ENCODE measurements at places on chromosomes 6 and 20. TPM values are rescaled to one million over a fixed set of nuclear protein-coding genes. Genes with fewer than 3 reads are reported as not detected.

Gene CDH4
- total RNA-seq = not detected

- no peak overlapping the region for H3K27ac ChIP-seq
- no peak for DNase-seq
- H3K27me3 ChIP-seq = no peaks in the 10 kb centered on the region
- H3K4me1 ChIP-seq = peaks cover 10% of the 10 kb centered on the region
- H3K4me3 ChIP-seq = no peak overlapping the region
- H3K36me3 ChIP-seq = no peaks in the 10 kb centered on the region
These were observed 24.2 kb upstream of the SNX9 start for GRCh38 chr6:157798851-157799250.

GRCh38 chr6:72863131-72863530 is 241.3 kb downstream of the KCNQ5 start:
- DNase-seq = no peak
- H3K4me1 ChIP-seq = no peaks in the 10 kb centered on the region
- no peak overlapping the region for H3K27ac ChIP-seq
- no peak overlapping the region for H3K4me3 ChIP-seq
- no peaks in the 10 kb centered on the region for H3K27me3 ChIP-seq
- H3K36me3 ChIP-seq = no peaks in the 10 kb centered on the region

- no peak for DNase-seq
- peaks cover 26% of the 10 kb centered on the region for H3K4me1 ChIP-seq
- no peaks in the 10 kb centered on the region for H3K27me3 ChIP-seq
- H3K36me3 ChIP-seq = no peaks in the 10 kb centered on the region
- no peak overlapping the region for H3K4me3 ChIP-seq
- H3K27ac ChIP-seq = no peak overlapping the region
These were observed 535 bp downstream of the CCN5 start for GRCh38 chr20:44715499-44716308.

- H3K27ac ChIP-seq = no peak overlapping the region
- DNase-seq = no peak
- H3K27me3 ChIP-seq = no peaks in the 10 kb centered on the region
These were observed 33.0 kb downstream of the METTL24 start for GRCh38 chr6:110325197-110325596.

- DNase-seq = no peak
- peaks cover 17% of the 10 kb centered on the region for H3K4me1 ChIP-seq
- H3K4me3 ChIP-seq = no peak overlapping the region
- H3K27me3 ChIP-seq = no peaks in the 10 kb centered on the region
- no peak overlapping the region for H3K27ac ChIP-seq
- H3K36me3 ChIP-seq = no peaks in the 10 kb centered on the region
These were observed 263.4 kb downstream of the BMP7 start for GRCh38 chr20:57003012-57003411.

Gene RIN2
- total RNA-seq = 39.0 TPM

GRCh38 chr6:7238526-7238899 is 74.5 kb downstream of the SSR1 start:
- H3K27me3 ChIP-seq = no peaks in the 10 kb centered on the region
- peaks cover 62% of the 10 kb centered on the region for H3K4me1 ChIP-seq
- no peak overlapping the region for H3K27ac ChIP-seq
- no peak overlapping the region for H3K4me3 ChIP-seq

Gene KLC4
- total RNA-seq = 46.7 TPM

DNA sequence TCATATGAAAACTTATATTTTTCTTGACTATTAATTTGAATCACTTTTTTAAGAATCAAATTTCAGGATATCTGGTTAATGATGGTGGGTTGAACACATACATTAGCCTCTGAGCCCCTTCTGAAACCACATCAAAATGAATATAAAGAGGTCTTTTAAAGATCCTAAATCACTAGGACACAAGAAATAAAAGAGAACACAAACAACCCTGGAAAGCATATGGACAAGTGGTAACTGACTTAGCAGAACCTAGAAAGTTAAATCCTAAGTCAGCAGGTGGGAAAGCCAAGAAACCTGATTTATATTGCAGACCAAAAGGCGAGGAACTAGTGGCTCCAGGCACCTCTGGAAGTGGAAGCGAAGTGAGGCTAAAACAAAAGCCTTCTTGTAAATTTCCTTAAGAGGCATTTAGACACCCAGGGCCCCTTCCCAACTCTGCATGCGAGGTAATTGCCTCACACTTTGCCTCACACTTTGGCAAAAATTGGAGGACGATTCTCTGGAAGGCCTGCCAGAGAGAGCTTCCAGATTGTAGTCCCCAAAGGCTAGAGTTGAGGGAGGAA is 293.9 kb downstream of the KHDC1L start:
- no peaks in the 10 kb centered on the region for H3K27me3 ChIP-seq
- H3K27ac ChIP-seq = no peak overlapping the region
- H3K4me1 ChIP-seq = no peaks in the 10 kb centered on the region
- no peak for DNase-seq
- H3K4me3 ChIP-seq = no peak overlapping the region

- no peaks in the 10 kb centered on the region for H3K27me3 ChIP-seq
- DNase-seq = no peak
- no peaks in the 10 kb centered on the region for H3K36me3 ChIP-seq
These were observed 87.4 kb downstream of the CD24 start for GRCh38 chr6:106886922-106887797.

Gene SLC4A11
- 46.1 TPM for total RNA-seq

DNA sequence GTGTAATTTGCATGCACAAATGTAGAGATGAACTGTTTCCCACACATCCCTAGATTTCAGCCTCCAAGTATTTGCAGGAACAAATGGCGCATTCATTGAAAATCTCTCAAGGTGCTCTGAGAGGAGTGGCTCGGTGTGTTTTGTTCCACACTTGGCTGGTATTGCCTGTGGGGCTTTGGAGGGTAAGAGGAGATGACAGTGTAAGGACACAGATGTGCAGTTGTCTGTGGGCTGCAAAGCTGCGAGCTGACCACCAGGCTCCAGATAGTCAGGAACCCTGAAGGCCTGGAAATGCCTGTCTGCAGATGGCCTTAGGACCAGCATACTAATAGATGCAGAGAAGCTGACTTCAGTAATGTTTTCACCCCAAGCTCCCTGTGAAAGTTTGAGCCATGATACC is 57.7 kb upstream of the PBOV1 start:
- no peak overlapping the region for H3K27ac ChIP-seq
- DNase-seq = no peak
- H3K36me3 ChIP-seq = 0 out of 2 replicates have a peak, but pooled peaks cover 12% of the 10 kb centered on the region
- H3K4me1 ChIP-seq = no peaks in the 10 kb centered on the region

Gene CST5
- 0.93 TPM for total RNA-seq

Gene VGLL2
- not detected for total RNA-seq

GRCh38 chr20:2751878-2752566 is 48.4 kb downstream of the CPXM1 start:
- H3K36me3 ChIP-seq = no peaks in the 10 kb centered on the region
- DNase-seq = peak; percentile 29
- H3K4me1 ChIP-seq = peaks cover 7% of the 10 kb centered on the region
- H3K27me3 ChIP-seq = peaks cover 43% of the 10 kb centered on the region

GRCh38 chr6:46129291-46129628 is 529 bp upstream of the ENPP4 start:
- H3K36me3 ChIP-seq = no peaks in the 10 kb centered on the region
- DNase-seq = no peak
- peak overlapping the region; percentile 61 for H3K4me3 ChIP-seq
- peaks cover 7% of the 10 kb centered on the region for H3K4me1 ChIP-seq
- H3K27me3 ChIP-seq = no peaks in the 10 kb centered on the region
- H3K27ac ChIP-seq = no peak overlapping the region

Gene EBF4
- 5.1 TPM for total RNA-seq

GRCh38 chr6:31473780-31474761 is 23.9 kb upstream of the MICB start:
- peak; percentile 39 for DNase-seq
- H3K4me1 ChIP-seq = peaks cover 14% of the 10 kb centered on the region

DNA sequence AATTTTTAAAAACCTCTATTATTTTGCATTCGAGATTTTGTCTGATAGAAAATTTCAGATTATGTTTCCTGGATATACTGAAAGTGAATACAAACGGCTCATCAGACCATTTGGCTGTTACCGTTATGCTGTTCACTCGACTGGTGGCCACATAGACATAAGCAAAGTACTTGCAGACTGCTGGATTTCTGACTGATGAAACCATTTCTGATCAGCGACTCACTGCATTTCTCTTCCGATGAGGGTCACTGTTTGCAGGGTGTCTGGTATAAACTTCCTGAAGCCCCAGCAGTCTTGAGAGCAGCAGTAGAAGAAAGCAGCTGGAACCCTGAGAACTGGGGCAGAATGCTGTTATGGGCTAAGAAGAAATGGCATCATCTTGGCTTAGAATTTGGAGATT is 17.7 kb downstream of the SNX9 start:
- no peaks in the 10 kb centered on the region for H3K27me3 ChIP-seq
- DNase-seq = no peak
- no peaks in the 10 kb centered on the region for H3K36me3 ChIP-seq

- H3K27ac ChIP-seq = no peak overlapping the region
- H3K36me3 ChIP-seq = no peaks in the 10 kb centered on the region
- no peaks in the 10 kb centered on the region for H3K4me1 ChIP-seq
- no peak for DNase-seq
- H3K27me3 ChIP-seq = no peaks in the 10 kb centered on the region
These were observed 53.2 kb downstream of the PDE7B start for GRCh38 chr6:135904666-135905065.

Gene PI3
- 4.6 TPM for total RNA-seq

Gene TNNC2
- total RNA-seq = 1.3 TPM

- H3K27me3 ChIP-seq = no peaks in the 10 kb centered on the region
- H3K4me3 ChIP-seq = no peak overlapping the region
- no peak for DNase-seq
- no peak overlapping the region for H3K27ac ChIP-seq
These were observed 74.6 kb downstream of the ISM1 start for GRCh38 chr20:13295637-13296036.

DNA sequence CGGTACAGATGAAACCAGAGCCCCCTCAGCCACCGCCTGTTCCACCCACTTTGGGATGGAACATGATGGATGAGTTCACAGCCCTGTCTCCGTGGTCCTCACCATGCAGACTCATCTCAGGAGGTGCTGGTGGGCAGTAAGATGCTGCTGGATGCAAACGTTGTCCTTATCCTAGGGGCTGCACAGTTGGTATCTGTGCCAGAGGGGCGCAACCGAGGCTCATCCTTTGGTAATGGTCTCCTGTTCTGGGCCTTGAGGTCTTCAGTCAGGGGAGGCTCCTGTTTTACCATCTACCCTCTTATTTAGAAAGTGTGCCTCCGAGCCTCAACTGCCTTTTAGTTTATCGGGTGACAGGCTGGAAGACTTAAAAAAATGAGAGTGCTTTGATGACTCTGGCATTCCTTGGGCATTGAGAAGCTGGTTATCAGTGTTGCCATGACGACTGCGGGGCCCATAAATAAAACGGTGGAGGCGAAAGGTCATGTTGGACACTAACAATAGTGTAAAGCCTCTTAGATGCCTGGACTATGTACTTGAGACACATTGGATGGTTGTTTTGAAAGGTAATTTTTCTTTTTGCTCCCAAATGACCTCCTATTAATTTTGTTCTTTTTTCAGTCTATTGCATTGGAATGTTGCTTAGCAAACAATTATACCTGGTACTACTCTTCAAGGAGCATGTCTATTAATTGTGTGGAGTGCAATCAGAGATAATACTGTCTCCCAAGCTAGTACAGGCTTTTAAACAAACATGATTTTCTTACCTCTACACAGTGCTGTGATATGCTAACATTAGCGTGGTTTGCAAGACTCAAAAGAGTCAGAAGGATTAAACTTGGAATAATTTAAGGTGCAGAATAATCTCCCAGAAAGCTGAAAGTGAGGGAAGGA is 74.2 kb upstream of the DSP start:
- no peak overlapping the region for H3K4me3 ChIP-seq
- no peaks in the 10 kb centered on the region for H3K27me3 ChIP-seq
- DNase-seq = no peak
- H3K27ac ChIP-seq = no peak overlapping the region
- no peaks in the 10 kb centered on the region for H3K36me3 ChIP-seq
- peaks cover 12% of the 10 kb centered on the region for H3K4me1 ChIP-seq

- no peak for DNase-seq
- H3K4me3 ChIP-seq = no peak overlapping the region
- H3K27ac ChIP-seq = no peak overlapping the region
- H3K36me3 ChIP-seq = no peaks in the 10 kb centered on the region
- H3K4me1 ChIP-seq = no peaks in the 10 kb centered on the region
These were observed 72.3 kb downstream of the LINC00237 start for GRCh38 chr20:21033817-21034216.

DNA sequence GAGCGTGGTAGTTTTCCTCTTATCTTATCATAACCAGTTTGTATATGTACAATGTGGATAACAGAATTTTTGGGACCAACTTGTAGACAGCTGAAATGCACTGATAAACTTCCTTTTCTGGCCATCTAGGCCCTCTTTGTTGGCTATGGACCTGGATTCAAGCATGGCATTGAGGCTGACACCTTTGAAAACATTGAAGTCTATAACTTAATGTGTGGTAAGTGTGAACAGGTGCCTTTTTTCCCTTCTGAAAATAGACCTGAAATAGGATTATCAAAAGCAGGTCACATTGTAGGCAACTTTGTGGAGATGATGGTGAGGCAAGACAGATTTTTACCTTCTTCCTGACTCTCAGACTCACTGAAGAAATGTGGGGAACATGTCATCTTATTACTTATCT is 67.8 kb downstream of the ENPP1 start:
- H3K27ac ChIP-seq = no peak overlapping the region
- no peak overlapping the region for H3K4me3 ChIP-seq
- H3K36me3 ChIP-seq = no peaks in the 10 kb centered on the region
- DNase-seq = no peak
- H3K4me1 ChIP-seq = no peaks in the 10 kb centered on the region
- H3K27me3 ChIP-seq = no peaks in the 10 kb centered on the region

DNA sequence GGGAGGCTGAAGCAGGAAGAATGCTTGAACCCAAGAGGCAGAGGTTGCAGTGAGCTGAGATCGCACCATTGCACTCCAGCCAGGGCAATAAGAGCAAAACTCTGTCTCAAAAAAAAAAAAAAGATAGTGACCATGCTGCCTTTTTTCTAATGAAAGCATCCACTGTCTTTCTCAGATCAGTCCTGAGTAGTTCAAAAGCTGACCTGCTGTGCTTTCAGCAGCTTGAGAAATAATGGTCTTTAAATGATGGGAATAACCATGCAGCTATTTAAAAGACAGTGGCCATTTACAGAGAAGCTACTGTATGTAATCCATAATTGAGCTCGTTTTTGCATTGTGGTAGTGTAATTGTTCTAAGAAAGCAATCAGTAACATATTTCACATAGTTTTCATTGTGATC is 36.1 kb downstream of the DSTN start:
- peaks cover 54% of the 10 kb centered on the region for H3K36me3 ChIP-seq
- H3K27me3 ChIP-seq = no peaks in the 10 kb centered on the region
- DNase-seq = no peak
- H3K27ac ChIP-seq = peak overlapping the region; percentile 40
- no peak overlapping the region for H3K4me3 ChIP-seq

- H3K27ac ChIP-seq = no peak overlapping the region
- H3K4me1 ChIP-seq = no peaks in the 10 kb centered on the region
- DNase-seq = no peak
These were observed 51.9 kb downstream of the UNC5CL start for GRCh38 chr6:40986921-40987819.

Gene LMBRD1
- total RNA-seq = 25.2 TPM
